H1 (cell line): ENCODE measurements at places on chromosomes 1 and 21. TPM values are rescaled to one million over a fixed set of nuclear protein-coding genes. Genes with fewer than 3 reads are reported as not detected.
A peak's percentile ranks its signal among the peaks of the same experiment; 100 is the strongest.

Gene CFHR3
- 0.52 and 1.0 TPM in 2 replicates for total RNA-seq

Gene EVA1C
- total RNA-seq, result 3.6 and 4.3 TPM in 2 replicates

Gene PIGP
- total RNA-seq, result 11.3 and 12.9 TPM in 2 replicates

Gene HSPA6
- 0.15 and 0.17 TPM in 2 replicates for total RNA-seq

Gene IFNLR1
- total RNA-seq, result 9.2 and 10.1 TPM in 2 replicates

DNA sequence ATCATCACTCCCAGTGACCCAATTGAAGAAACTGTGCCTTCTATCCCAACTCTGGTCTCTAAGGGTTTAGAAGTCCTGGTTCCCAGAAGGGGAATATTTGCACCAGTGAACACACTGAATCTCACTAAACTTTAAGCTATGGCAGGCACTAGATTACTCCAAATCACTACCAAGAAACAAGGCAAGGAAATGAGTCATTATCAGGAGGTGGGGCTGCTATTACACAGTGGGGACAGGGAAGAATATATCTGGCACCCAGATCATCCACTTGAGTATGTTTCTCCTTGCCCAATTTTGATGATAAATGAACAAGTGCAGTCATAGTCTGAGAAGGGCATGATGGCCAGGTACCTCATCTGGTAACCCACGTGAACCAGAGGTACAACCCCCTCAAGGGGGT lies 7.0 kb downstream of the MRPL9 start:
- H3K27ac ChIP-seq, result no peak overlapping the region
- peaks cover 27% of the 10 kb centered on the region for H3K36me3 ChIP-seq
- no peaks in the 10 kb centered on the region for H3K27me3 ChIP-seq
- H3K4me1 ChIP-seq, result no peaks in the 10 kb centered on the region

DNA sequence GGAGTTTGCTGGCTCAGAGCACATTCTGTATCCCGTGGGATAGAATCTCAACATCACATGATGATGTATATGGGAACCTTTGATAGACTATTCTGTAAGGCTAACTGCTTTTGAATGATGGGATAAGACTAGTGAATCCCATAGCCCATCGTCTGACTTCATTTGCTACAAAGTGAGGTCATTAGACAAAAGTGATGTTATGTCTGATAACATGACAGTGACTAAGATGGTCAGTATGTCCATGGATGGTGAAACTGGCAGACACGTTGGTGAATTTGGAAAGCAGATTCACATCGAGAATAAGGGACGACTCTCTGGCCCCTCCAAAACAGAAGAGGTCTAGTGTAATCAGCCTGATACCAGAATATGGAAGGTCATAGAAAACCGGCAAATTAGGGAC lies 108.4 kb downstream of the HHAT start:
- peaks cover 2% of the 10 kb centered on the region for H3K4me1 ChIP-seq
- H3K36me3 ChIP-seq, result no peaks in the 10 kb centered on the region
- H3K27ac ChIP-seq, result no peak overlapping the region

DNA sequence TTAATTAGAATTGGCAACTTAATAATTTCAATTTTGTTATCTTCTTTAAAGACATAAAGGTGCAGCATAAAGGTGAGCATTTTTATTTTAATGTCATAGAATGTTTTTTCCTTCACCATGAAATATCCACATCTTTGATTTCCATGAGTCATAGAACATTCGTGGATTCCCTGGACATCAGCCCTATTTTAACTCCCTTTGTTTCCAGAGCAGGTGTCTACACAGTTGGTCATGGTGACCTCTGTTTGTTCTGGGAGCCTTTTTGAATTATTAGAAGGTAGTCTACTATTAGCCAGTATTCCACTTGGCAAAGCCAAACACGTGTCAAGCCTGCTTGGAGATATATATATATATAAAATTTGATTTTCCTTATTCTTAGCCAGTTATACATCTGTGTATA lies 572.9 kb downstream of the LTN1 start:
- no peak overlapping the region for H3K27ac ChIP-seq
- H3K36me3 ChIP-seq, result no peaks in the 10 kb centered on the region
- H3K4me3 ChIP-seq, result no peak overlapping the region
- H3K27me3 ChIP-seq, result no peaks in the 10 kb centered on the region
- DNase-seq, result no peak
- H3K4me1 ChIP-seq, result no peaks in the 10 kb centered on the region

- H3K27ac ChIP-seq, result no peak overlapping the region
- H3K4me3 ChIP-seq, result no peak overlapping the region
- H3K36me3 ChIP-seq, result no peaks in the 10 kb centered on the region
- H3K27me3 ChIP-seq, result no peaks in the 10 kb centered on the region
- no peaks in the 10 kb centered on the region for H3K4me1 ChIP-seq
Measured at GRCh38 chr1:236089046-236089773, 24.3 kb upstream of the NID1 start.

GRCh38 chr1:192705510-192705909 lies 69.6 kb downstream of the RGS13 start:
- H3K36me3 ChIP-seq, result no peaks in the 10 kb centered on the region
- H3K4me1 ChIP-seq, result no peaks in the 10 kb centered on the region
- no peak overlapping the region for H3K27ac ChIP-seq
- DNase-seq, result no peak
- no peak overlapping the region for H3K4me3 ChIP-seq
- no peaks in the 10 kb centered on the region for H3K27me3 ChIP-seq

- H3K27ac ChIP-seq, result no peak overlapping the region
- no peak overlapping the region for H3K4me3 ChIP-seq
- H3K4me1 ChIP-seq, result no peaks in the 10 kb centered on the region
- H3K36me3 ChIP-seq, result no peaks in the 10 kb centered on the region
- no peaks in the 10 kb centered on the region for H3K27me3 ChIP-seq
Measured at GRCh38 chr1:220966881-220967611, 87.8 kb downstream of the HLX start.

DNA sequence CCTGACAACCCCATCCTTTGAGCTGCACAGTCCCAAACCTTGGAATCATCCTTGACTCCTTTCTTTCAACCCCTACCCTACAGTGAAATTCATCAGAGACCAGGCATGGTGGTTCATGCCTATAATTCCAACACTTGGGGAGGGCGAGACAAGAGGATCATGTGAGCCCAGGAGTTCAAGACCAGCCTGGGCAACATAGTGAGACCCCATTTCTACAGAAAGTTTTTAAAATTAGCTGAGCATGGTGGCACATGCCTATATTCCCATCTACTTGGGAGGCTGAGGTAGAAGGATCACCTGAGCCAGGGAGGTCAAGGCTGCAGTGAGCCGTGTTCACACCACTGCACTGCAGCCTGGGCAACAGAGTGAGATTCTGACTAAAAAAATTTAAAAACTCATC lies 34.5 kb downstream of the RERE start:
- H3K4me1 ChIP-seq, result 0 out of 2 replicates have a peak, but pooled peaks cover 4% of the 10 kb centered on the region
- no peak overlapping the region for H3K27ac ChIP-seq
- H3K4me3 ChIP-seq, result no peak overlapping the region
- H3K36me3 ChIP-seq, result no peaks in the 10 kb centered on the region; the same call in 1 of the 2 replicates
- DNase-seq, result peak; percentile 24
